ENCODE measurements at places on chromosomes 16 and 17.
A peak's percentile ranks its signal among the peaks of the same experiment; 100 is the strongest.

DNA sequence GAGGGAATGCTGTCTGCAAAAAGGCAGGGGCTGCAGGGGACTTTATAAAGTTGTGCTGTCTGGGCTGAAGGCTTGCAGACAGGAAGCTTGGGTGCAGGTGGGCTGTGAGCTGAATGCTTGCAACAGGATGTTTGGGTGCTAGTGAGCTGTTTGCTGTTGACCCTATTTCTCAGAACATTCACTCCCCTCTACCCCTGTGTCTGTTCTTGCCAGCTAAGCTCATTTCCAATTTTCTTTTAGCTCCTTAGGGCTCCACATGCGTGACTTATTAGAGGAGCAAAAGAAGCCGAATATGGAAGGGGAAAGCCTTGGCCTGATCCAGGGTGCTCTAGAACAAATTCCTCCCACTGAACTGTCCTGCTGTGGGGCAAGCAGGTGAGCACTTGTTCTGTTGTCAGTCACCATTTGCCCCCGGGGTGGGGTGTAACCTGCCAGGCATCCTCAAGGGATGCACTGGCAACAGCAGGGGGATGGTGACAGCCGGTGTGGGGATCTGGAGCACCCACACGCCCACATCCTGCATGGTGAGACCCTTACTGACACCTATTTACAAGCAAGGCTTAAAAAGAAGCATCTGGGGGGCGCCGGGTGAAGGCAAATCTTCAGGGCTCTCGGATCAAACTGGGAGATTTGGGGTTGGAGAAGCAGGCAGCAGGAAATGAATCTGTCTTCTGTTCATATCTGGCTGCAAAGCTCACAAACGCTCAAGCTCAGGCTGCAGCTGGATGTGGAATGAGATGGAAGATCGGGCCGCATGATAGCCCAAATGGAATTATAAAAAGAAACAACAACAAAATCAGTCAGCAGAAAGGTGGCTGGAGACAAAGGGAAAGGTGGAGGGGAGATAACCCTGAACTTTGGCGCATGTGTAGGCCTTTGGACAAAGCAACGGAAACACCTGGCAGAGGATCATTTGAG is 21.1 kb upstream of the NUP93 start:
- no peak for DNase-seq

DNA sequence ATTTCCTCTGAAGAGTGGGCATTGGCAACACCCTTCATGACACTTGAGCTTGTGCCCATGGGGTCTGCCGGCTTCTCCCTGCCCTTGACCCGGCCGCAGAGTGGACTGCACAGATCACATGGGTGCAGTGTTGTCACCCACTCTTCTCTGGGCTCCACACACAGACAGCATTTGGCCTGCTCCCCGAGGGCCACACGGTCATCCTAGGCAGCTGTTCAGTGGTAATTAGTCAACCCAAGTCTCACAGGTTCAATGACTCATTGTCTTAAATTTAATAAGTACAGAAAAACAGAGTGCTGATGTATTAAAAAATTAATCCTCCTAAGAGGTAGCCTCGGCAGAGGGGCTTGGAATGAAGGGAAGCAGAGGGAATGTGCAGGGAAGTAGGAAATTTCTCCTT is 204.8 kb downstream of the MSI2 start:
- no peak for DNase-seq

DNA sequence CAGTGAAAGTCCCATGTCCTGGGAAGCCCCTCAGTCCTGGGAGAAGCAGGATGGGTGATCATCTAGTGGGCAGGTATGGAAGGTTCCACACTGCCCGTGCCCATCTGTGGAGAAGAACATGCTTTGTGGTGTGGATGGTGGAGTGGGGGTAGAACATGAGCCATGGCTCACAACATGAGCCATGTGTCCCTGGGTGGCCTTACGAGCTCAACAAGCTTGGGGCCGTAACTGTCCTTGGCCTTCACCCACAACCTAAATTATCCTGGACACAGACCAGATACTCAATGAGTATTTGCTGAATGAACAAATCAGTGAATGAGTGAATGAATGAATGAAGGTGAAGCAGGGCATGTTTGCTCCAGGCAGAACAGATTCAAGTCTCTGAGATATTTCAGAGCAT is 13.5 kb downstream of the SOX8 start:
- DNase-seq, result peak; percentile 24

- peak; percentile 96 for DNase-seq
These were observed 447 bp upstream of the SEC14L1 start for GRCh38 chr17:77140166-77140877.

DNA sequence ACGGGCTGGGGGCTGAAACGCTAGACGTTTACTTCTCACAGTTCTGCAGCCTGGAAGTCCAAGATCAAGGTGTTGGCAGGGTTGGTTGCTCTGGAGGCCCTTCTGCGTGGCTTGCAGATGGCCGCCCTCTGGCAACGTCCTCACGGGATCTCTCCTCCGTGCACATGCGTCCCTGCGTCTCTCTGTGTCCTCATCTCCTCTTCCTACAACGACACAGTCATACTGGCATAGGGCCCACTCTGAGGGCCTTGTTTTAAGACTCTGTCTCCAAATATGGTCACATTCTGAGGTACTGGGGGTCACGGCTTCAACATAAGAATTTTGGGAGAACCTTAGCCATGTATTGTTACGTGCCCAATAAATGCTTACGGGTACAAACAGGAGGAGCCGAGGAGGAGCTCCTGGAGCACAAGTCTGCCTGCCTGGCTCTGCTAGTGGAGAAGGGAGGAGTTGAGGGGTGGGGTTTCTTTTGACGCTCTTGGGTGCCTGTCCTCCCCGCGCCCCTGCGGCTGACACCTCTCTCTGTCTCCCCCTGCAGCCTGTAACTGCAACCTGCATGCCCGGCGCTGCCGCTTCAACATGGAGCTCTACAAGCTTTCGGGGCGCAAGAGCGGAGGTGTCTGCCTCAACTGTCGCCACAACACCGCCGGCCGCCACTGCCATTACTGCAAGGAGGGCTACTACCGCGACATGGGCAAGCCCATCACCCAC is 141.1 kb downstream of the NTN1 start:
- no peak for DNase-seq

Measured in fibroblast of the aortic adventitia (primary cell).